ENCODE measurements at places on chromosomes 4 and X. TPM values are rescaled to one million over a fixed set of nuclear protein-coding genes. Genes with fewer than 3 reads are reported as not detected.

- no peak for DNase-seq
Observed at GRCh38 chr4:173019664-173020063, 148.9 kb upstream of the GALNT7 start.

SYNPO2 gene
- 590 TPM for total RNA-seq

DNA sequence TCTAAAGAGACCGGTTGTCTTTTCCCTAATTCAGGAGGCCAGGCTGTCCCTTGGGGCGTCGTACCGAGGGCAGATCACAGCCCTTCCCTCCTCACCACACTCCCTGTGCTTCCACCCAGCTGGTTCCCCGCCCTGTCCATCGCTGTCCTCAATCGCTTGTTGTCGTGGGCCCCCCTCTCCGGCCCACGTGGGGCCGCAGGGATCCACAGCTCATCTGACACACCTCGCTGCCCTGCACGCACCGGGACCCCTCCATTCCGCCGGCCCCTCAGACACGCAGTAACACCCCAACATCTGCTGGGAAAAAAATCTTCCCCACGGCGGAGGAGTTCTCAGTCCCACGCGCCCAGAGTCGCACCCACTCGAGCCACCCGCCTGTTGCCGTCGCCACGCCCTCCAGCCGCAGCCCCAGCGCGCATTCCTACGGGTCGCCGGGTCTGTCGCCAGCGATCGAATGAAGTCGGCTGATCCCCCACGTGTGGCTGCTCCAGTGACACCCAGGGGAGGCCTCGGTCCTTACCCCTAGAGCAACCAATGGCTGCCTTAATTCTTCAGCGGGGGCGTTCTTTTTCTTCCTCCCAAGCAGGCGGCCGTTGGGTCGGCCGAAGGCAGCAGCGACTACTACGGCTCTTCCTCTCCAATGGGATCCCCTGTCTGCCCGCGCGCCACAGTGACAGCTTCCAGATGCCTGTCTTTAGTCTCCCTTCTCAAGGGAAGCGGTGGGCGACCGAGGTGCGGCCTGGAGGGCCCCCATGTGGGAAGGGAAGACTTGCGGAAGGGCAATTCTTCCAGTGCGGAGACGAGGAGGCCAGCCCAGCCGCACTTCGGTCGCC, 893 bp upstream of the SEPTIN11 start:
- DNase-seq: peak; percentile 89

DNA sequence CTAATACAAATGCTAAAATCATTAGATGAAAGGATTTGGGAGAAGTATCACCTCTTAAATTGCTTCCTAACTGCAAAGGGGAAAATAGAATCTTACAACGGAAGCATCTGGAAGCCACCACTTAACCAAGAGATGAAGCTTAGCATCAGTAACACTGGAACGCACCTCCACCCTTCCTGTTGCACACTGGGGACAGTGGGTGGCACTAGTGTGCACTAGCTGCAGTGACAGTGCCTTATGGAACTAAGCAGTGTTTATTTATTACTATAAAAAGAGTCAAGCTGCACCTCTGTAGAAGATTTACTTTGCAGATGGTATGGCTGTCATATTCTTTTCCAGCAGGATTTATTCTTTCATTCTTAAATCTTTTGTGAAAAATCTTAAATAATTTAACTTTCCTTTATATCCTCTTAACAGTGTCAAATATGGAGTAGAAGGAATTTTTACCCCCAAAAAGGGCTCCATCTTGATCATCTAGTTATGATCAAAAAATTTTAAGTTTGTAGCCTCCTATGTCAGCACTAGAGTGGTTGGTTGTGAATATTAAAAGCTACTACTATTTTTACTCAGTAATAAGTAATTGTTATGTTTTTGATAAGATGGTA, 76.7 kb downstream of the SCD5 start:
- DNase-seq: no peak

- DNase-seq: no peak
Observed at GRCh38 chrX:42027367-42028000, 104.1 kb upstream of the CASK start.

- DNase-seq: no peak
Observed at GRCh38 chrX:68424719-68425118, 8.6 kb downstream of the OPHN1 start.

DNA sequence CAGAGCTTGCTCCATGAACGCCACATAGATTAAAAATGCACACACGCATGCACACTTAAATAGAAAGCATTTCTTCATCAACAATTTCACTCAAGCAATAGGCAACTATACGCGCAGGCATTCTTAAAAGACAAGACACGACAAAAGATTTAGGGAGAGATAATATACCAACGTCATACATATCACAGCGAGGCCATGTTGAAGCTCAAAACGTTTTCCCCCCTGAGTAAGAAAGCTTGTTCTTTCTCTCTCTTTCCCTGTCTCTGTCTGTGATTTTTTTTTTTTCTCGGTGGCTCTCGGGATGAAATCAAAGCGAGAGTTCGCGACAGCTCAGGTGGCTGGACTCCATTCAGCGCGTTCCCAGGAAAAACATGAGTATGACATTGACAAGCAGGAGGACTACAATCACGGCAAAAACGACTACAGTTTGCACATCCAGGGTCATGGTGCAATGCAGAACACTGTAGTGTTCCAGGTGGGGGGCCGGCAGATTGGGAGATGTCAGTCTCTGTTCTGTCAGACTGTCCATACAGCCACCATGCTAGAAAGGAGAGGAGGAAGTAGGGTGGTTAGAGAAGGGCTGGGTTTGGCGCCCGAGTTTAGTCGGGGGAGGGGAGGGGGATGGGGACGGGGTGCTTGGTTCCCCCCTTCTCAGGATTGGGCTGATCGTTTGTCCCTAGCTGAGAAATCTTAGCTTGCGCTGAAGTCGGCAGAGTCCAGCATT, 30.7 kb downstream of the ARHGEF9 start:
- DNase-seq: peak; percentile 35

APELA gene
- total RNA-seq: 2.2 TPM

DNA sequence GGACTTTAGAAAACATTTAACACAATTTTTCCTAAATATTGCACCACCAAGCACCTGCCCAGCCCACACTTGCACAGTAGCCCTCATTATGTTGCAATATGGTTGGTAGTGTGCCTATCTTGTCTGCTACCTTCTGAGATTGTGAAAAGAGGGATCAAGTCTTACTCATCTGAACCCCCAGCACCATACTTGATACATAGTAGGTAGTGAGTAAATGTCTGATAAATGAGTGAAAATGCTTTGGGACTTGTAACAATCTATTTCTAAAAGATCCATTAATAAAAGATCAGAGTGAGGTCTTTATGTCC, 118.4 kb upstream of the MED14 start:
- no peak for DNase-seq

DNA sequence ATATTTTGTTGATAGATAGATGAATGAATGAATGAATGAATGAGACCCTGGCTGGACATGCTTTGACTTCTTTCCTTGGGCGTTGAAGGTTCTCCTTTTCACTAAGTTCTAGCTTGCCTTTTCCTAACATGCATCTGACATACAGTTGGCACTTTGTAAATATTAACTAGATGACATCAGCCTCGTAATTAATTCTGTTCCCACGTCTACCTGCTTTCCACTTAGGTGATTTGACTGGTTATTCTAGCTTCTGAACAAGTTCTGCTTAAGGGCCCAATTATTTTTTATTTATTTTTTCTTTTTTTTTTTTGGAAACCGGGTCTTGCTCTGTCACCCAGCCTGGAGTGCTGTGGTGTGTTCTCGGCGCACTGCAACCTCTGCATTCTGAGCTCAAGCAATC, 13.9 kb upstream of the RASL11B start:
- no peak for DNase-seq

REELD1 gene
- total RNA-seq: not detected

All from umbilical cord (tissue), 2 donors.